ENCODE measurements at places on chromosomes 13 and 19.

DNA sequence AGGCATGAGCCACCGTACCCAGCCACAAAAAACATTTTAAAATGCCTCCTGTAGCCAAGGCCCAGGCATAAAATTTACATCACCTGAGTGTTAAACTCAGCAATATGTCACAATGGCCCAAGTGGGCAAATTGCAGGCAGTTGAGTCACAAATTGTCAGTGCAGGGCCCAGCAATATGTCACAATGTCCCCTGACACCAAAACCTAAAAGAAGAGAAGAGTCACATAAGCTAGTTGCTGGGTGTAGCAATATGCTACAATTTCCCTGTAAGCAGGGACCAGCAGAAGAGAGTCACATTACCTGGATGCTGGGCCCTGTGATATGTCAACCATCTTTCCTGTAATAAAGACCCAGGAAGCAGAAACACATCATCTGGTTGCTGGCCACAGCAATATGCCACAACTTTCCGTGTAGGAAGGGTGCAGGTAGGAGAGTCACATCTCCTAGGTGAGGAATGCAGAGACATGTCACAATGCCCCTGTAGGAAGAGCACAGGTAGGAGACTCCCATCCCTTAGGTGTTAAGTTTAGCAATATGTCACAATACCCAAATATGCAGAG is 136.0 kb upstream of the ZNF91 start:
- peak; percentile 91 for DNase-seq

DNA sequence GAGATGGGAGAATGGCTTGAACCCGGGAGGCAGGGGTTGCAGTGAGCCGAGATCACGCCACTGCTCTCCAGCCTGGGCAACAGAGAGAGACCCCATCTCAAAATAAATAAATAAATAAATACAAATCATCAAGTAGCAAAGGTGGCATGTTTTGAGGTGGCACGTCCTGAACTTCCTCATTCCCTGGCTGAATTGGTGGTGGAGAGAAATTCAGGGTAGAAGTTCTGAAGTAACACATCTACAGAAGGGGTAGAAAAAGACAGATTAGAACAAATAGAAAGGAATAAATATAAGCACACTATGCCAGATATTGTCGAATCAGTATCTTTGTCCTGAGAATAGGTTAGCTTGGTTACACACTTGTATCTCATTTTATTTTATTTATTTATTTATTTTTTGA is 6.3 kb downstream of the IFI30 start:
- DNase-seq = no peak

DNA sequence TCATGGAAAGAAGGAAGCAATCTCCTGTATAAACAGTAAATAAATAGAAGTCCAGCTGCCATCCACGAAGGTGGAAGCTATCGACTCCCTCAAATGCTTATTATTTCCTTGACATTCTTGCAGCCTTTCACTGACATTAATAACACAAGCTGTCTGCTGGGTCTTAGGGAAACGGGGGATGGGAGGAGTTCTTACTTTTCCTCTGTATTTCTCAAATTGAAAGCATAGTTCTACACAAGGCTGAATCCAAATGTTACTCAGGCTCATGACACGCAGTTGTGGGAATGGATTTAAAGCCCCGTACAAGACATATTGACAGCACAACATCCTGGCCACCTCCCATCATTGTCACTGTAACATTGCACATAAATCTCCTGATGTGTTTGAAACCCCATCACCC is 4.0 kb downstream of the SERPINE3 start:
- DNase-seq = no peak

GRCh38 chr13:30366088-30366487 is 56.2 kb upstream of the UBE2L5 start:
- no peak for DNase-seq

GRCh38 chr13:59734393-59734792 is 429.3 kb downstream of the DIAPH3 start:
- DNase-seq = no peak

DNA sequence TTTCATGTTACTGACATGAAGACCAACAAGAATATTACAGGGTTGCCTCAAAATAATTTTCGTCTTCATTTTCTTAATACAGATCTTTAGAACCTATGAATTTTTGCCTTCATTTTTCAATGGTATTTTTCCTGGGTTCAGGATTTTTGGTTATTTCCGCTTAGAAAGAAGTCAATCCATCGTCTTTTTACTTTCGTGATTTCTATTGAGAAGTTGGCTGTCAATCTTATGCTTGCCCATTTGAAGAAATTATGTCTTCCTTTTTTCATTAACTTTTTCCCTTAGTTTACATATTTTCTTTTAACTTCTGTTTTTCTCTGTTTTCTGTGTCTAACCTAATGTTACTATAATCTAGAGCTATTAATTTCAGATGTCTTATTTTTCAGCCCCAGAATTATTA is 868.9 kb upstream of the SLC10A2 start:
- no peak for DNase-seq

- DNase-seq = no peak
Observed at GRCh38 chr13:39025433-39025839, 12.5 kb downstream of the PROSER1 start.

DNA sequence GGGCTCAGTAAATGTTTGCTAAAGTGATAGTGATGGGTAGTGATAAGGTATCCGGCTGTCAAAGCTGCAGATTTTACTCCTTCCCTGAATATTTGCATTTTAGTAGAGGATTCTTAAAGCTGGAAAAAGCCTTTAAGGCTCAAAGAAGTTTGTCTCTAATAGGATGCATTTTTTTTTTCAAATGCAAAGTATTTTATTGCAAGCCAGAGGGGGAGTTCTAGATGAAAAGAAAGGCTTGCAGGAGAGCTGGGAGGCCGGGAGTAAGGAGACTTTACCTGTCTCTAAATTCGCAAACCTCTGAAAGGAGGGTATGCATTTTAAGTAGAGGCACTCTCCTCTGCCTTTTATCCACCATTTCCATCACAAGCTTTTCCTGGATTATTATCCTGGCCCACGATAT is 100.7 kb upstream of the FNDC3A start:
- DNase-seq = no peak

DNA sequence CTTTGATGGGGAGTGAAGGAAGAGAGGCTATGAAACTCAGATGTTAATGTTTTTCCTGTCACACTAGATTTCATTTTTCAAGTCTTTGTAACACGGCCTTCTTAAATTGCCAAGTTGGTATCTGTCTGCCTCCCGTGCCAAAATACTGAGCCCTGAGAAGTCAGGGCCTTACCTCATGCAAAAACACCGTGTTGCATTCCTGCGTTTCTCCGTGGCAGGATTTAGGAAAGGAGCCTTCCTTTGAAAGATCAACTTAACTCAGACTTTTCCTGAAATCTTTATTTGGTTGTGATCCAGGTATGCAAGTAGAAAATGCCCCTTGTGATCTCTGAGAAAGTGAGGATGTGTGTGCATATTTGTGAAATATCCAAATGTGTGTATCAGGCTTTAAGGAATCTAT is 1291.0 kb upstream of the SLC10A2 start:
- peak; percentile 43 for DNase-seq

- DNase-seq = no peak
Observed at GRCh38 chr19:39408392-39409207, 2.0 kb downstream of the ZFP36 start.

DNA sequence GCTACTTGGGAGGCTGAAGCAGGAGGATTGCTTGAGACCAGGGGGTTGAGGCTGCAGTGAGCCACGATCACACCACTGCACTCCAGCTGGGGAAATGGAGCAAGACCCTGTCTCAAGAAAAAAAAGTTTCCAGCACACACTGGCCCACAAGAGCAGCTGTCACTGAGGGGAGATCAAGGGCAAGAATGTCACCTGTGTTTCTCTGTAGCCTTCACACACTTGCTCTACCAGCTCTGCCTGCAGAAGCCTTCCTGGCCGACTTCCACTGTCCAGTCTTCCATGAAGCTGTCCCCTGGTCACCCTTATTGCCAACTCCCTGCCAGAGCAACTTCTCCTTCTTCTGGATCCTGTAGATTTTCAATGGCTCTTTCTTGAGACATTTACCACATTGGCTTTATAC is 158.0 kb downstream of the KCTD15 start:
- DNase-seq = no peak

DNA sequence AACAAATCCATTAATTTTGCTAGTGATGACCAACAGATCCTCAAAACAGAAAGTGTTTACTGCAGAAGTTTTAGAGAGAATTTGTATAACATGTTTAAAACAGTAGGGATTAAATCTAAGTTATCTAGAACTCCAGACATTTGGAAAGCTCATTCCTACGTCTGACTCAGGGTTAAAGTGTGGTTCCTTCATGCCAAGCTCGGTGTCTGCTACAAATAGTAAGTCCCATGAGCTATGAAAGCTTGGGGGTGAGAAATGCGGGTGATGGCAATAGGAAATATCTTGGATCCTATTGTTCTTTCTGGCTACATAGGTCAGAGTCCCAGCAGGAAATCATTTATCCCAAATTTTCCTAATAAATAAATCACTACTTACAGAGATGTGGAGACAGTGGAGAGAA is 867.1 kb downstream of the UQCRFS1 start:
- no peak for DNase-seq

DNA sequence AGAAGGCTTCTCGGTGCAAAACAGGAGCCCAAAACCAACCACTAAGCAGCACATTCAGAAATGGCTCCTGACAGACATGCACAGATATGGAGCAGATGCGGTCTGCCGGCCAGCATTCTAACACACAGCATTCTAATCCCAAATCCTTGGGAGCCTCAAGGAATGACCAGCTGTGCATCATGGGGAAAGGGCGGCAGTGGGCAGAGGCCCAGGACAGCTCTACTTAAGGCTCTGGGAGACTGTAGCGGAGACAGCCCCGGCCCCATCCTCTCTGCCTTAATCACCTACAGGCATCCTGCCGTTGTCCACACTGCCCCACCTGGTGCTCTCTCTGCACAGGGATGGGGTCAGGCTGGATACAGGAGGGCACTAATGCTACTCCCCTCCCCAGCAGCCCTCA is 1016.0 kb downstream of the UQCRFS1 start:
- no peak for DNase-seq

- DNase-seq = peak; percentile 60
Observed at GRCh38 chr19:46392252-46392801, 21.0 kb downstream of the CCDC8 start.

DNA sequence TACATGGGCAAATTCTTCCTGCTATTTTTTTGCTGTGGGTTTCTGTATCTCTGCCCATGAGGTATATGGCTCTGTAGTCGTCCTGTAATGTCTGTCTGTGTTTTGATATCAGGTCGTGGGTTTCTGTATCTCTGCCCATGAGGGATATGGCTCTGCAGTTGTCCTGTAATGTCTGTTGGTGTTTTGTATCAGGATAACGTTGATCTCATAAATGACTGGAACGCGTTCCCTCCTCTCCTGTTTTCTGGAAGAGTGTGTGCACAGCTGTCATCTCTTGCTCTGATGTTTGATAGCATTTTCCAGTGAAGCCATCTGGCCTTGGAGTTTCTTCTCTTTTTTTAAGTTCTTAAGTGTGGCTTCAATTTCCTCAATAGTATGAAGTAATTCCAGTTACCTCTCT is 57.2 kb downstream of the SOX1 start:
- no peak for DNase-seq

- no peak for DNase-seq
Observed at GRCh38 chr19:2330632-2331284, 2.3 kb downstream of the SPPL2B start.

DNA sequence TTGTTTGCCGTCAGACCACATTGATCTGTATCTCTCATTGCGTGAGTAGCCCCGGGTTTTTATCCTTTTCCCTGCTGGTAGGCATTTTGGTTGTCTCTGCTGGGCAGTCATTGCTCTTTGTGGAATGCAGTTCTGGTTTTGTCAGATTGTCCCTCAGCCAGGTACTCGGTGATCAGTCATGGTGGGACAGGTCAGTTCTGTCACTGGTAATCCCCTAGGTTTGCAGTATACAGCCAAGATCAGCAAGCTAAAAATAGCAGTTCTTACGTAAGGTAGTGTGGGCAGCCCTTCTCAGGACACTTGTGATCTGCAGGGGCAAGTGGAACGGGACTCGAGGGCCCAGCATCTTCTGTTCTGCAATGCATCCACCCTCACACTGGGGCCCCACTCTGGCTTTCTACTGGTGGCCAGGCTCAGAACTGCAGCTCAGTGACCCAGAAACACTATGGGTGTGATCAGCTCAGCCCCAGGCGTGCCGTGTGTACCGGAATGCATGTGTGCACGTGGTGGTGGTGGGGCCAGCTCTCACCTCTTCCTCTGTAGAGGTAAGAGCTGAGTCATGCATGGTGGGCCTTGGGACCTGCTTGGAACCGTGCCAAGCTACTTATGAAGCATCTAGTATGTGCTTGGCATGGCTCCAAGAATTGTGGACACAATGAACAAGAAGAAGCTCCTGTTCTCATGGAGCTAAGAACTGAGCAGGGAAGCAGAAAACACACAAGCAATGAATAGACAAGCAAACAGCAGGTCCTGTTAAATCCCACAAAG is 6.3 kb downstream of the PLEKHF1 start:
- DNase-seq = peak; percentile 96

GRCh38 chr19:47003611-47004465 is 15.8 kb upstream of the NPAS1 start:
- DNase-seq = no peak

- DNase-seq = peak; percentile 17
Observed at GRCh38 chr13:44267980-44268379, 105.6 kb upstream of the SERP2 start.
